Mesenteric fat pad (tissue), 1 donor: ENCODE measurements at places on chromosomes 1 and 21. TPM values are rescaled to one million over a fixed set of nuclear protein-coding genes. Genes with fewer than 3 reads are reported as not detected.

GRCh38 chr1:234610061-234610665, at the start of gene IRF2BP2:
Gene IRF2BP2 (minus strand): TSS chr1:234610178. CDS start chr1:234609494, 684 bp downstream.
- peak; percentile 92 for DNase-seq

DNA sequence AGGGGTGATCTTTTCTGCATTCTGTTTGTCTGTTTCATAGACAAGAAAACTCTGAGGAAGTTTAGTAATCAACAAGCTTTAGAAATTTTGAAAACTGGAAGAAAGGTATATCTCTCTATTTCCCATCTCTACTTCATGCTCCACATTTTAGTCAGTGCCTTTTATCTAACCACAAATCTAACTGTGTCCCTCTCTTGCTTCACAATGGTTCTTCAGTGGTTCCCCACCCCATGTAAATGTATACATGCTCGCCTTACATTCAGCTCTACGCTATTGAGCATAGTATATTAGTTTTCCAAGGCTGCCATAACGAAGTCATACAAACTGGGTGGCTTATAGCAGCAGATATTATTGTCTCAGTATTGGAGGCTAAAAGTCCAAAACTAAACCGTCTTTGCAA, 14.4 kb upstream of the SAMSN1 start:
- no peak for DNase-seq

GRCh38 chr1:110684491-110684890, 9.8 kb upstream of the KCNA3 start:
- no peak for DNase-seq

DNA sequence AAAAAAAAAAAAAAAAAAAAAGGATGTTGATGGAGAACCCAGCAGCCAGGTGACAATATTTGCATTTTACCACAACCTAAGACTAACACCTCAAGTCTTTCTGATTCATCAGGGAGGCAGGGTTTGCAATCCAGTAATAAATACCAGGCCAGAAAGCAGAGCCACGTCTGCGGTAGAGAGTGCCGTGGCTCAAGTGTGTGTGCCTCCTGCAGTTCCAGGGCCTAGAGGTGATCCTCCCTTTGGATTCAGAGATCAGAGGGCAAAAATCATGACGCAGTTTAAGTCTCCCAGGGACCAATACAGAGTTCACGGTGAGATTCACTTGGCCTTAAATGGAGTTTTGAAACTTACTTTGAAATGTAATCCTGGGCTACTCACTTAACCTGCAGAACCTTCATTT, 34.9 kb downstream of the TMCO4 start:
- DNase-seq, result no peak

- peak; percentile 79 for DNase-seq
Observed at GRCh38 chr1:245234217-245235081, 79.7 kb downstream of the KIF26B start.

DNA sequence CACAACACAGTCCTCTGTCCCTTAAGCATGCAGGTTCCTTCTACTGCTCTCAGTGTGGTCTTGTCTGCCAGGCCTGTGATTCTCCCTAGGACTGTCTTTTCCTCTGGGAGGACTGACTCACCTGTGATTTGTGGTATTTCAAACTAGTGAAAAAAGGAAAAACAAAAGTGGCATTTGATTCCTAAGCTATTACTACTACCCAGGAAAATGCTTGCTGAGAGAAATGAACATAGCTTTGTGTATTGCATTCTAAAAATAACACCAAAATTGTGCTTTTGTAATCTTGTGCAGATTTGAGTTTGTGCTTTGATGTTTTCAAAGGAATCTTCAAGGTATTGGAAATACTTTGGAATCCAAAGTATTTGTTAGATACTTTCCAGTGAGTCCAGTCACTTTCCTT, 57.0 kb downstream of the GPR161 start:
- DNase-seq, result no peak

SLAMF8 gene
- total RNA-seq, result 11.3 TPM

CHTOP gene
- 55.5 TPM for total RNA-seq

HFM1 gene
- total RNA-seq, result 0.84 TPM
